ENCODE measurements at places on chromosomes 3 and 15.

GRCh38 chr15:40554161-40554525, 10.7 kb downstream of the CCDC32 start:
- DNase-seq, result no peak

GRCh38 chr3:73575953-73576352, 48.8 kb downstream of the PDZRN3 start:
- DNase-seq, result no peak

- no peak for DNase-seq
These were observed 72.0 kb upstream of the KLF13 start for GRCh38 chr15:31254431-31255175.

GRCh38 chr3:117246771-117247555, 537.4 kb downstream of the TUSC7 start:
- DNase-seq, result no peak

DNA sequence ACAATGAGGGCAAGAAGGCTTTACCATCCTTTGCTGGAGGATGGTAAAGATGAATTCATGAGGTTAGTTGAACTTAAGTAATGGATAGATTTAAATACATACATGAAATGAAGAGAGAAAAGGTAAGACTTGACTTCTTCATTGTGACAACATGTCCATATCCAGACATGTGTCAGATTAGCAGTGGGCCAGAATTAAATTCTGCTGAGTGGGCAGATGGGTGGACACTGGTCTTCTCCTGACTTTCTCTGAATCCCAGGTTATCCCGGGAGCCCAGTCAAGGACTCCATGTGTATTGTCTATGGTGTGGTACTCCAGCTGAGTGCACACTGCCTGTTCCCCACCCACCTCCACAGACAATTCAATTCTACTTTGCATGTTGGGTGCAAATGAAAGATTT, 603.1 kb downstream of the NLGN1 start:
- no peak for DNase-seq

DNA sequence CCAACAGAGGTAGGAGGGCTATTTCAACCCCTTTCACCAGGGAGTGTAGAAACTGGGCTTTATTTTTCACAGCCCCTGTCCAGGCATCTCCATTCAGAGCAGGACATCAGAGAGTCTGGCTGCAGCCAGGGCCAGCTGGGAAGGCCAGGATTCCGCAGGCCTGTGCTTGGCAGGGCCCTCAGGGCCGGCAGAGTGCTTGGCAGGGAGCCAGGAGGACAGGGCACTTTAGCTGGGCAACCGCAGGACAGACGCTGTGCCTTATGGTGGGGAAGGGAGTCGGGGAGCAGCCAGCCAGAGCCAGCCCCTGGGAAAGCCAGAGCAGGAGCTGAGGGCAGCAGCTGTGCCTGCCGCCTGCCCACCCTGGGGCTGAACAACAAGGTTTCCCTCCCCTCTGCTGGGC, 34.5 kb upstream of the IQCF6 start:
- no peak for DNase-seq

DNA sequence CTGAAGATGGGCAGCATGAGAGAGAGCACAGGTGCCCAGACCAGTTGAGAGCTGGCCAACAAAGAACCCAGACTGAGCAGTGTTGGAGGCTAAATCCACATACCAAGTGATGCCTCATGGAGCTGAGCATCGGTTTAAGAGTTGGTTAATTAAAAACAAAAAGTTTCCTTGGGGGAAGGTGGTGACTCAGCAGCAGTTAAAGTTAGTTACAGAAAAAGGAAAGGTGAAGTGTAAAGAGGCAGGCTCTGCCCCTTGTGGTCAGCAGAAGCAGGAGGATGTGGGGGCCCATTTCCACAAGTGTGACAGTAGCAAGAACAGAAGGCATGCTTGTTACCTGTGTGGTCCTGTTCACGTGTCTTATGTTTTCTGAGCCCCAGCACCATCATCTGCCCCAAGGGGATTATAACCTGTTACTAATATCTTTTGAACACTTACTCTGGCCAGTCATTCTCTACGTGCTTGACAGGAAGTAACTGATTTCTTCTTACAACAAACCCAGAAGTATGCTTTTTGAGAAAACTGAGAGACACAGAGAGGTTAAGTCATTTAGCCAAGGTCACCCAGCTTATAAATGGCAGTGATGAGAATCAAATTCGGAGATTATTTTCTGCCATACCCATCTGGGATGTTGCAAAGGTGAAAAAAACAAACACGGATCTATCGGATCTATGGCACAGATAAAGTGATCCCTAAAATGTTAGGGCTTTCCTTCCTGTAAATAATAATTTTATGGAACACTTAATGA, 91.0 kb downstream of the EPHB1 start:
- no peak for DNase-seq

DNA sequence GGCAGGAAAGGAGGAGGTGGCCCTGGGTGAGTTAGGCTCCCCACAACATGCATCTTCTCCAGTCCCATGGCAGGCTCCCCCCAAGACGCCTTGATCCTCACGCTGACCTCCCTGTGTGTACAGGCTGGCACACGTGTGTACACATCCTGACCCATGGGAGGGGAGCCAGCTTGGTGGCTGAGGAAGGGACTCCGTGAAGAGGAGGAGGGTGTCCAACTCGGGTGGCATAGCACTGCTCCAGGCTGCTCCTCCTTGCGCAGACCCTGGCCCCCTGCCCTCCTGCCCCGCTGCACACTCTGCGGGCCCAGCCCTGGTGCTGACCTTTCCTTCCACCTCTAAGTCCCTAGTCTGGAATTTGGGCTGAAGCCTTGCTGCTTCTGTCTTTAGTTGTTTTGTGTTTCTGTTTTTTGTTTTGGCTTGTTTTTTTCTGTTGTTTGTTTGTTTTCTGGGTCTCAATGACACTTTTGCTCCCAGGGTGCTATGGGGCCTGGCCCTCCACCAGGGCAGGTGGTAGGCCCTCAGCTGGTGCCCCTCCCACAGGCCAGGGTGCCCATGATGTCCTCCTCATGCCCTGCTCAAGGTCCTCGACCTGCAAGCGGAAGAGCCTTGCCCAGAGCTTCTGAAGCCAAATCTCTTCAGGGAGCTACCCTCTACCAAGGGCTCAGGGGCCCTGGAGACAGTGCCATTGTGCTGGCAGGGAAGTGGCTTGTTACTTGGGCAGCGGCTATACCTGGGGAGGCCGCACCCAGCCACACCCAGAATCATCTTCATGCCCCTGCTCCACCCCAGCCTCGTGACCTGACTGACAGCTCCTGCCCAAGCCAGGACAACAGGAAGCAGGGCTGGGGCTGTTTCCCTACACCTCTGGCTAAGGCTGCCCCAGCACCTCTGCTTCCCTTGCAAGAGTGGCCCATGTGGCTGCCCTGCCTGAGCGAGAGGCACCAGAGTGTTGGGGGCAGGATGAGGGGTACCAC, 5.1 kb downstream of the EPHB3 start:
- DNase-seq, result no peak

DNA sequence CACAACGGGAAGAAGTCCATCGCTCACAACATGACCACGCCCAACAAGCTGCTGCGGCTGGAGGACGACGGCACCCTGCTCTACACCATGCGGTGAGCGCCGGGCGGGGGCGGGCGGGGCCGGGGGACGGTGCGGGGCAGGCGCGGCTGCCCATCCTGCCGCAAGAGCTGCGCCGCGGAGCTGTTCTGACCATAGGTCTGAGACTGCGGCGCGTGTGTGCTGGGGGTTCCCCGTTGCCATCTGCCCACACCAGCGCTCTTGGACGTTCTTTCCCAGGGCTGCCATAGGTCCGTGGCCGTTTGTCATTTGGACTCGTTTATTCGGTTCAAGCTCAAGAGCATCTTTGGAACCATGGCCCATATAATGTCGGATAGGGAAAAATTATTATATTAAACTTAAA, 16.6 kb downstream of the GABRA5 start:
- no peak for DNase-seq

- no peak for DNase-seq
These were observed 810.0 kb upstream of the NR2F2 start for GRCh38 chr15:95520511-95520910.

DNA sequence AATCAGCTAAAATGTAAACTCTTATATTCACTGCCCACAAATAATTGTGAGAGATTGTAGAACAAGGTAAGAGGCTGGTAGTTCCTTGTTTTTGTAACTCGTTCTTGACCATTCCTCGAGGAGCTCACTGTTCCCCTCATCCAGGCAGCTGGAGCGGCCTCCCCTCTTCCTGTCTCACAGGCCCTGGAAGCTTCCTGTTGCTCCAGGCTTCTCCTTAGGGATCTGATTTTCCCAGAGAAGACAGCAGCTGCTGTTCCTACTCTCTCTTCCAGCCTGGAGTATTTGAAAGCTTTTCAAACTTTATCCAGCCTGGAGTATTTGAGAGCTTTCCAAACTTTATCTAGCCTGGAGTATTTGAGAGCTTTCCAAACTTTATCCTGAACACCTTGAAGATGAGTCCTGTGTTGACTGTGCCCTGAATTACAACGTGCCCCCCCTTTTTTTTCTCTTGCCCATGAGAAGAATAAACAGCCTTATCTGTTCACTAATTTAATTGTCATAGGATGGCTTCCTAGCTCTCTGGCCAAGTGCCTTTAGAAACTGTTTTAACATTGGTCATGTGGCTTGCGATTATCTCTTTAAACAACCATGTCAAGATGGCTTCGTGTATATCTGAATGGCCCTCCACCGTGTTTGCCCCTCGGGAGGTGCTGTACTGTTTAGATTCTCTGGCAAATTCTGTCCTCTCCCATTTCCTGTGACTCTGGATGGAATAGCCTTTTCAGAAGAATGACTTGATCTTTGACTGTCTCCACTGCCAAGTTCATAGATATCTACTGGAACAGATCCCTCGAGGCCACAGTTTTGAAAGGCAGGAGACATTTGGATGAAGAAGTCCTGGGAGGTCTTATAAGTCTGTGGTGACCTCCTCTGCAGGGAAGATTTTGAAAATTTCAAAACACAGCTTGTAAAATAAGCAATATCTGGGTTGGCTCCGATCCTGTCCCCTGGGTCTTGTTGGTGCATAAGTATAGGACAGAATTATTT, 4.8 kb downstream of the ADAMTSL3 start:
- no peak for DNase-seq

GRCh38 chr3:106381939-106382335, 513.1 kb upstream of the CBLB start:
- DNase-seq, result no peak

DNA sequence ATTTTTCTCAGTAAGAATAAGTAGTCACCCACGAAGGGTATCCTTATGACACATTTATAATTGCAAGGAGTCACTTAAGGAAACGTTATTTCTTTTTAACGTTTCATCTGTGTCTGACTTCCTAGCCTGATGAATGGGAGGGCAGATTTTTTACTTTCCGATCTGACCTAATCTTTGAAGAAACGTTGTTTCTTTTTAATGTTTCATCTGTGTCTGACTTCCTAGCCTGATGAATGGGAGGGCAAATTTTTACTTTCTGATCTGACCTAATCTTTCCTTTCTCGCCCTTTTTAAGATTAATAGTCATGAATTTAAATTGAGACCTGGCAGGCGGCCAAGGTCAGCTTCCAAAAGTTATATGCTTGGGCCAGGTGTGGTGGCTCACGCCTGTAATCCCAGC, 3.0 kb upstream of the KLHL6 start:
- no peak for DNase-seq

DNA sequence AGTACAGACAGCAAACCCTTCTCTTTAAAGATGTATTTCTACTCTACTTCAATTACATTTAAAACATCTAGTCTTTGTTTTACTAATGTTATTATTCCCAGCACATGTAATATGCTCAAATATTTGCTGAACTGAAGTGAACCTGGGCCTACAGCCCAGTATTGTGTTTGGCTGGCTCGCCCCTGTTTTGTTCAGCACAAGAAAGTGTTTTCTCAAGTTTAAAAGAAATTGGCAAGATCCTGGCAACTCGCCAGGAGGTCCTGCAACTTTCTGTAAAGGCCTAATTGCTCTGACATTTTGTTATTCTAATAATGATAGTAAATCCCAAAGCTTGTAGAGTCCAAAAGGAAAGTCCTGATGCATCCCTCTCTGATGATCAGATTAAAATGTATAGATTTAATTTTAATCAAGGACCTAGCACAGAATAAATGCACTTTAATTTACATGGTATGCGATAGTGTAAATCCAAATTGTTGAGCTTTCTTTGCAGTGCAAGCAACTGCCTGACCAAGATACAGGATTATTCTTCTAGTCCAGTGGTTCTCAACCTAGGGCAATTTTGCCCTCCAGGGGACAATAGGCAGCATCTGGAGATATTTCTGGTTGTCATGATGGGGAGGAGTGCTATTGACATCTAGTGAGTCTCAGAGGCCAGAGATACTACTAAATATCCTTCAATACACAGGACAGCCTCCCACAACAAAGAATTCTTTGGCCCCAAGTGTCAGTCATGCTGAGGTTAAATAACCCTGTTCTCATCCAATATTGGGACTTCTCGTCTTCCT, 35.7 kb upstream of the TMOD3 start:
- DNase-seq, result no peak

GRCh38 chr3:134092208-134092701, 62.5 kb upstream of the SLCO2A1 start:
- no peak for DNase-seq

Data from hypothalamus (tissue), 51 donors.